AG20443 (cell line): ENCODE measurements at places on chromosomes 4 and X.
A peak's percentile ranks its signal among the peaks of the same experiment; 100 is the strongest.

DNA sequence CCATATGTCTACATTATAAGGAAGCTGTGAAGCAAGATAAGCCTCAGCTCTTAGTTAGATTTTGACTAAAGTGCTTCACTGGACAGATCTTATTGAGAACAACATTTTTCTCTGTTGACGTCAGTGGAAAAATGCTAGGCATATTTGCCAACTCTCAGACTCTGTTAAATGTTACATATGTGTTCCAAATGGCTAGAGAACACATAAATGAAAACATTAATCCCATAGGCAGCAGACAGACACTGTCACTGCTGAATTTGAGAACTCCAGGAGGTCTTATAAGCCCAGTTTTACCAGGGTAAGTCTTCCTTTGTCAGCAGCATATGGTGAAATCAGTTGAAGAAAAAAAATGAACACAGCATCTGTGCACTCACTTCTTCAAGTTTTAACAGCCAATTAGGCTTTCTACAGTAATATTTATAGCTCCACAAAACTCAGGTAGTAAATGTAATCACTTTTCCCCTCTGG is 186.9 kb downstream of the CAMK2D start:
- DNase-seq: peak; percentile 13

GRCh38 chr4:77652237-77652897 is 46.7 kb downstream of the CXCL13 start:
- DNase-seq: no peak

- DNase-seq: no peak
Observed at GRCh38 chrX:45823536-45823935, 622.9 kb upstream of the DIPK2B start.

DNA sequence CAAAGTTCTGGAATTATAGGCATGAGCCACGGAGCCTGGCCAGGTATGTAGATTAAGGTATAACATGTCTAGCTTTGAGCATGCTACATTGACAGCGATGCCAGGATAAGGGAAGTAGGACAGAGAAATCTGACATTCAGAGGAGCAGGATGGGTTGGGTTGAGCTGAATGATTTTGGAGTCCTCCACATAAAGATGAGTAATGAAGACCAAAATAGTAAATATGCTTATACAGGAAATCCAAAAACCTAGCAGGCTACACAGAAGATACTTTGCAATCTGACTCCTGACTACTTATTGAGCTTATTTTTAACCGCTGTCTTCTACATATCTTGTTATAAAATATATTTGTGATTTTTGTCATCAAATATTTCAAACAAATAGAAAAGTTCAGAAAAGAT is 69.7 kb downstream of the PDGFC start:
- DNase-seq: peak; percentile 50

DNA sequence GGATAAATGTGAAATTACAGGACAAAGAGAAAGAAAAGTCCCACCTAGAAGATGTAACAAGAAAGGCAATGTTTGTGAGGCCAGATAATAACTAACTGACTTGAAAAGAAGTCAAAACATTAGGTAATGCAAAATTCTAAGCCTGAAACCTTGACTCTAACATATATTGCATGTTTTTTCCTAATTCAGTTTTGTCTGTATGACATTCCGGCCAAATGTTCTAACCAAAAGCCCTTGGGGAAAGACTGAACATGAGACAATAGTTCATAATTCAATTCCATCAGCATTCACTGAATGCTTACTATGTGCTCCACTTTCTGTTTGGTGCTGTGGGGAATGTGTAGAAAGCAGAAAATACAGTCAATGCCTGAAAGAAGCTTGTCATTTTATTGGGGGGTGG is 84.8 kb upstream of the PLAC1 start:
- peak; percentile 13 for DNase-seq

GRCh38 chr4:119521268-119521667 is 107.3 kb downstream of the PDE5A start:
- no peak for DNase-seq

DNA sequence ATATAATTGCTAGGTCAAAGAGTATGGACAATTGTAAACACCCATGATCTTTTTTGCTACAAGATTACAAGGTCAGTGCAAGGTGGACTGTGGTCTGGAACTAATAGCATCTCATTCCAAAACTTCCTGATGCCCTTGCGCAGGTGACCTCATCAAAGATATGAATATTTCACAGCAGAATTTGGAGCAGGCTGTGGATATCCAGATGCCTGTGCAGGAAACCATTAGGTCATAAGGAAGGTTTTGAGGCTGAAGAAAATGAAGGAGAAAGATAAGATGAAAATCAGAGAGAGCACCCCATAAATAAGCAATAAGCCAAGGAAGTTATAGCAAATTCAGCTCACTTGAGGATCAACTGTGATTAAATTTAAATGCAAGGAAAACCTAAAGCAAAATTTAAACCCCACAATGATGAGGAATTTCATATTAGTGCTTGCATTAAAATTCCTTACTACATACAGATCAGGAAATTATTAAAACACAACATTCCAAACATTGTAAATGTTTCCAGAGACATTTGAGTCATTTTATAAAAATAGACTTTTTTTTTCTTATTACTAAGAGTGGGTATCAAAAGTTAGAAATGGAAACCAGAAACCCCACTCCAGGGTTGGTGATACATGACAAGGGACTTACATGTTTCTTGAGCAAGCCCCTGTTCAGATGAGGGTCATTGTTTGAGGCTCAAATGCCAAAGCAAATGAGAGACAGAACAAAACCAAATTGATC is 100.7 kb upstream of the FAM9C start:
- DNase-seq: no peak

- no peak for DNase-seq
Observed at GRCh38 chrX:131257367-131257766, 31.7 kb downstream of the IGSF1 start.

GRCh38 chr4:22215084-22215483 is 266.5 kb upstream of the KCNIP4 start:
- no peak for DNase-seq

DNA sequence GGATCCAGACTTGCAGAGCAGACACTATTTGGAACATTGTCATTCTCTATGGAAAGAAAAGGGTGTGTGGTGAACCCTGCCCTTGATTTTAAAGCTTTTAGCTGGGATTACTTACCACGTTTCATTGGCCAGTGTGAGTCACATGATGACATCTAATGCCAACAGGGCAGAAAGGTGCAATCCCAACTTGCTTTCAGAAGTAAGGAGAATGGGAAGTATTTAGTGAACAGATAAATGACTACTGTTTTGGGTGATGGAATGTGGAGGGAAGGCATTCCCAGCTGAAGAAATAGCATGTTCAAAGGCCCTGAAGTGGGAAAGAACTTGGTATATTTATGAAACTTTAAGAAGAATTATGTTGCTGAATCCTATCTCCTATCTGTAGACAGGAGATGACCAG is 44.5 kb downstream of the SYTL5 start:
- no peak for DNase-seq

- no peak for DNase-seq
Observed at GRCh38 chrX:121150217-121150616, 102.8 kb downstream of the GLUD2 start.

GRCh38 chrX:82816001-82816400 is 692.1 kb upstream of the POU3F4 start:
- no peak for DNase-seq

DNA sequence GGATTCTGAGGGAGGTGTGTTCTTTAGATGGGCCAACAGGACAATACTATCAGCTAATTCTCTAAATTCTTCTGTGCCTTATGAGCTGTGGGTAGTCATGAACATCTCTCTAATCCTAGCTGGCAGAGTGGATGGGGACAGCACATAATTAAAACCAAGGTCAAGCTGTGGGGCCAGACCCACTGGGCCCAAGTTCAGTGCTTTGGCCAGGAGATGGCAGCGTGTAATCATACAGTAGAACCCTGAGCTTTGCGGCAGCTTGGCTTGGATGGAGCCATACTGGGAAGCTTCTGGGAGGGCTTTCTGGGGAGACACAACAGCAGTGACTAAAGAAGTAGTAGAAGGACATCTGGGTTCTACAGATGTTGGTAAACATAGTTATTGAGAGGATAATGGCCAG is 140.3 kb upstream of the CXCL13 start:
- peak; percentile 50 for DNase-seq

DNA sequence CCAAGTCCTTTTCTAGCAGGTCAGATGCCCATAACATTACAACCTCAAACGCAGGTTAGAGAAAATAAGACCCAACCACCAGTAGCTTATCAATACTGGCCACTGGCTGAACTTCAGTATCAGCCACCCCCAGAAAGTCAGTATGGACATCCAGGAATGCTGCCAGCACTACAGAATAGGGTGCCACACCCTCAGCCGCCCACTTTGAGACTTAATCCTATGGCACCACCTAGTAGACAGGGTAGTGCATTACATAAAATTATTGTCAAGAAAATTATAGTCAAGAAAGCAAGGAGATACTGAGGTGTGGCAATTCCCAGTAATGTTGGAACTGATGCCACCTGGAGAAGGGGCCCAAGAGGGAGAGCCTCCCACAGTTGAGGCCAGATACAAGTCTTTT is 19.9 kb upstream of the TRIM61 start:
- DNase-seq: peak; percentile 25

DNA sequence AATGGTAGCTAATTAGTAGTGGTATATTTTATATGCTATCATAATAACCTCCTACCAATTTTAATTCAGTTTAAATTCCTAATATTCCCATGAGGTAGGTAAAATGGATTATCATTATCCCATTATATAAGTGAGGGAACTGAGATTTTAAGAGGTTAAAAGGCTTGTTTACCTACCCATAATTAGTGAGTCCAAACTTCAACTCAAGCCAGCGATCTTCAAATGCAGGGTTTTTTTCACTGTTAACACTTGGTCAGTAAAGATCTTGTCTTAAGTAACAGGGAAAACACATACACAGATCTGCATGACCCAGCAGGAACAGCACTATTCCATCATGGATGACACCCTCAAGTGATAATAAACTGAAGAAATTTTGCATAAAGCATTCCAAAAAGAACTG is 31.3 kb downstream of the FABP2 start:
- no peak for DNase-seq

GRCh38 chr4:4866866-4867374 is 7.5 kb downstream of the MSX1 start:
- no peak for DNase-seq

DNA sequence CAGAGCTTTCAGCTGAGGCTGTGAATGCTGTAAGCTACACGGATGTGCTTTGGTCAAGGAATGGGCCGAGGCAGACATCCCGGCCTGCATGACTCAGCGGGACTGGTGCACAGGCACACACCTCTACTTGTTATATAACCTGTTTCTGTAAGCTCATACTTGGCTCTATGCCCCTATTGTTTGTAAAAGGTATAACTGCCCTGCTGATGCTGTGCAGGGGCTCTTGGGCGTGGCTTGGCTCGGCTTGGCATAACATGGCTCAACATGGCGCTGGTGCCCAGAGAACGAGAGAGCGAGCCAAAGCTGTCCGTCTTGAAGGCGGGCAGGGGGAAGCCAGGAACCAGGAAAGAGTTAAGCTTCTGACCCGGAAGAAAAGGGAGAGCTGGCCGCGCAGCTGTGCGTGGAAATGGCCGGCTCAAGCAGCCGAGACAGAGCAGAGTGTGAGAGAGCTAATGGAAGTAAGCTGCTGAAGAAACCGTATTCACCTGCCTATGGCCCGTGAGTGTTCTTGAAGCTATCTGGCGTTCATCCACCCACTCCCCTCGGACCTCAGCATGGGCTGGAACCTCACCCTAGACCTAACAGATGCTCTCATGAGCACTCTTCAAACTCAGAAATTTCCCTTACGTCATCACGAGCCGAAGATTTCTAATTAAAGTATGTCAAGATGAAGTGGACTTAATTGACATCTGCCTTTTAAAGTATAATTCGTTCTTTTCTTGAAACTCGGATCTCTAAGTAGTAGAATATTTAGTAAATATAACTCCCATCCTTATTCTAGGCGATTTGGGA is 286.3 kb upstream of the AGA start:
- DNase-seq: no peak

DNA sequence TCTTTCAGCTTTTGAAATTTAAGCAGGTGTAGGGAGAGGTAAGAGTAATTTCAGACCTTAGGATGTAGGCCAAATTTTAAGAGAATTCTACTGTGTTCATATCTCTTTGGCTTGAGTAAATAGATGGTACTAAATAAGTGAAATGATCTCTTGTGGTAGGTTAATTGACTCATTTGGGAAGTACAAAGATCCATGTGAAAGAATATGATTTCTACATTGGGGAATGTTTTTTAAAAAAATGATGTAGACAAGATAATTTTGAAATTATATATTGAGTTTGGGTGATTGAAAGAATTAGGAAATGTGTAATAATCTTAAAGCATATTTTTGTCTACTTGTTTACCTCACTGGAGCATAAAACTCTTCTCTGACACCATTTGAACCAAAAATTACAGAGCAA is 35.6 kb downstream of the RAPGEF2 start:
- DNase-seq: no peak

GRCh38 chr4:39808231-39808749 is 110.4 kb downstream of the UBE2K start:
- no peak for DNase-seq

- DNase-seq: no peak
Observed at GRCh38 chr4:2925931-2926860, 37.0 kb downstream of the NOP14 start.

- no peak for DNase-seq
Observed at GRCh38 chr4:181479141-181479540, 764.1 kb upstream of the TENM3 start.

- no peak for DNase-seq
Observed at GRCh38 chrX:31449081-31449480, 377.2 kb upstream of the FTHL17 start.

- DNase-seq: peak; percentile 44
Observed at GRCh38 chr4:153488006-153488891, 22.1 kb downstream of the TMEM131L start.

GRCh38 chr4:68074397-68074796 is 55.3 kb downstream of the TMPRSS11F start:
- DNase-seq: no peak

DNA sequence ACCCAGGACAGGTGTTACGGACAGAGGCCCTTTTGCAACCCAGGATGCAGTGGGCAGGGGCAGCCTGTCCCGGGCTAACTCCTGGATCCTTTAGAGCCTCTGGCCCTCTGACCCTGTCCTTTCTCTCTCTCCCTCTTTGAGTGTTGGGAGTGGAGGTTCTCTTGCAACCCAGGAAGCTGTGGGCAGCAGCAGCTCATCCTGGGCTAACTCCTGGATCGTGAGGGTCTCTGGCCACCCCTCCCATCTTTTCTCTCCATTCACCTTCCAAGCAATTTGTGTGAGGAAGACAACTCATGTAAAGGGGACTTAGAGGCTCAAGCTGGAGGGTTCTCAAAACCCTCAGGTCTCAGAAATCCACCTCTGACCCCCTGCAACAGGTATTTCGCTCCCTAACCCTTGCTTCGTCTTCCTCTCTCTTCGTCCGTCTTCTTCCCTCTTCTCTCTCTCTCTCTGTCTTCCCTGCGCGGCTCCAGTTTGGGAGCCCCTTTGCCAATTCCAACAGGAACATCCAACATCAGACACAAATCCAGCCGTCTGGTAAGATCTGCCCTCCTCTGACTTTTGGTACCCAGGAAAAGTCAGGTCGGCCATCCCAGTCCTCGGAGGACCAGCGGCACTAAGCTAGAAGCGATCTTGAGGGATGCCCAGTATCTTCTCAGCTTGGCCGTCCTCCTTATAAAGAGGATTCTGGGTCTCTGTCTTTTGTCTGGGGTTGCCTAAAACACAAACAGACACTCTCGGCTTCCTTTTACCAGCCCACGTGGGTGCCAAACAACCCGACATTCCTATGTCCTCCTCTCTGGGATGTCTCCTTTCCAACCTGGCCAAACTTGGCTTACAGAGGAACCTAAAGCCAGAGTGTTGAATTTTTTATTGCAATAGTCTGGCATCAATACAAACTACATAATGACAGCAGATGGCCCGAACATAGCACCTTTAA is 7.9 kb downstream of the ASMTL start:
- DNase-seq: no peak

- DNase-seq: no peak
Observed at GRCh38 chr4:146371812-146372211, 149.9 kb downstream of the SLC10A7 start.

- DNase-seq: peak; percentile 29
Observed at GRCh38 chr4:2535376-2536192, 863 bp upstream of the FAM193A start.
